ENCODE measurements at places on chromosomes 11 and 22.

GRCh38 chr22:23180893-23181720, 798 bp downstream of the BCR start:
- no peak for DNase-seq

DNA sequence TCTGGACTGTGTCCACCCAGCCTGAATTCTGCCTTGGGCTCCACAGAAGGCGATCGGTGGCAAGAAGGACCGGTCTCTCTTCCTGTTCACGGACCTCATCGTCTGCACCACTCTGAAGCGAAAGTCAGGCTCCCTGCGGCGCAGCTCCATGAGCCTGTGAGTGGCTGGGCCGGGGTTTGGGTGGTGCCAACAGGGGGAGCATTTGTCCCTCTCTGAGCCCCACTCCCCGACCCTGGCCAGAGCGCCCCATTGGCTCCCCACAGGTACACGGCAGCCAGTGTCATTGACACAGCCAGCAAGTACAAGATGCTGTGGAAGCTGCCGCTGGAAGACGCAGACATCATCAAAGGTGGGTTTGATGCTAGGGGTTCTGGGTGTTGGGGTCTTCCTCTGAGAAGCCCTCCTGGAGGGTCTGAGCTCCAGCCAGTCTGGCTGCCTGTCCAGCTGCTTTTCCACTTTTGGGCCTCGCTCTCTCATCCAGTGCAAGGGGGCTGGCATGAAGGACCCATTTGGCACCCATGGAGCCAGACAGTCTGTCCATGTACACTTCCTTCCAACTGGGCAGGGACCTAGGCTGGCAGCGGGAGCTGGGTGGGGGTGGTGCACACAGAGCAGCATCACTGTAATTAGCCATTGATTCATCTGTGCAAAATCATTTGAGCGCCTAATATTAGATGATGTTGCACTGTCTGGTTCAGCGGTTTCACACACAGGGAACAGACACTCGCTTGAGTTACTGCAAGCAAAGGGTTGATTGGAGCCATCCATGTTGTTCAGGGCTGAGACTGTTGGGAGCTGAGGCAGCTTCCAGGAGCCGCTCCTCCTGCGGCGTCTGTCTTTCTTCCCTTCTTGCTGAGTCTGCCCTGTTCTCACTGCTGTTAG, 19.0 kb upstream of the RELT start:
- no peak for DNase-seq

DNA sequence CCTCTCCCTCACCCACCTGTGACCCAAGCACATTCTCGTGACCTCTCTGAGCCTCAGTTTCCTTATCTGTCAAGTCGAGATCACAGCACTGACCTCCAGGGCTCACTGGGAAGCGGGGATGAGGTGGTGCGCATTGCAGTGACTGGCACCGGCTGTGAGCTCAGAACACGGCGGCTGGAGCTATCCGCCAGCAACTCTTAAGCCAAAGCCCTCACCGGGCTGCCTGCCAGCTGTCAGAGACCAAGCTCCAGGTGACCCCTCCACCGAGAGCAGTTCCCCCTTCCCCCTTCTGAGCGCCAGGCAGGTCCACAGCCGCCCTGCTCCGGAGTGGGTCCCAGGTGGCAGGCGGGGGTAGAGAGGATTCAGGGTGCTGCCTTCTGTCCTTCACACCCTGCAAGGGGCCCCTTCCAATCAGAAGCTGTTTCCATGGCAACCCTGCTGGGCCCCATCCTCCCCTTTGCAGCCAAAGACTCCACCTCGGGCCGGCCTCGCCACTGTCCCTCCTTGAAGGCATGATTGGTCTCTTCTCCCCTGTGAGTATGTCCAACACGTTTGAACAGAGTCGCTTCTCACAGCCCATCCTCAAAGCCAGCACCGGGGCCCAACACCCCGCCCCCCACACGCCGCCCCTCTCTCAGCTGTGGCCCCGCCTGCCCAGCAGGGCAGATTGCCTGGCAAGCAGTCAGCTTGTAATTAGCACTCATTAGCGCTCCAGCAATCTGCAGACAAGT, 98.7 kb downstream of the WNT7B start:
- DNase-seq: no peak

DNA sequence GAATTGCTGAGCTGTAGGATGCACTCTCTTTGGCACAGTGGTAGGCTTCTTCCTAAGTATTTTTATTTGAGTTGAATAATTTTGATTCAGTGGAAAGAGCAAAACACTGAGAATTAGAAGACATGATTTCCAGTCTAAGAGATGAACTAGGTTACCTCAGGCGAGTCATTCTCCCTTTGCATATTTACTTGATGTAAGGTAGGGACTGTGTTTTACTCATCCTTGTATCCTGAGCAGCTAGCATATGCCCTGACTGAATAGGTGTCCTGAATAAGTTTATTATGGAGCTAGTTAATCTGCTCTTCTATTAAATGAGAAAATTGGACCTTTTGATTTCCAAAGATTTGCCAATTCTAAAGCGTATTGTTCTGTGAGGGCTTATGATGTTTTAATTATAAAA, 50.7 kb downstream of the STIM1 start:
- DNase-seq: no peak

DNA sequence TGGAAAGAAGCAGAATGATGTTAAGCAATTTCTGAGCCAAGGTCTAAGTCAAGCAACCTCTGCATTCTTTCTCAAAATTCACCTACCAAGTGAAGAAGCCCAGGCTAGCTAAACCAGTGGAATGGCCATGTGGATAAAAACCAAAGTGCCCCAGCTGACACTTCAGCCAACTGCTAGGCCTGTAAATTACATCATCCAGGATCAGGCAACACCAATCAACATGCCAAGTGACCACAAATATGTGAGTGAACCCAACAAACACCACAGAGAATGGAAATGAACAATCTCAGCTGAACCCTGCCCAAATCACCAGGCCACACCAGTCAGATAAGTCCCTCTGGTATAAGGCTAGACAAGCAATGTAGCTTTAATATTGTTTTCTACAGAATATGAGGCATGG, 25.1 kb upstream of the FJX1 start:
- DNase-seq: no peak

GRCh38 chr11:34819740-34820482, 96.3 kb downstream of the APIP start:
- DNase-seq: no peak

DNA sequence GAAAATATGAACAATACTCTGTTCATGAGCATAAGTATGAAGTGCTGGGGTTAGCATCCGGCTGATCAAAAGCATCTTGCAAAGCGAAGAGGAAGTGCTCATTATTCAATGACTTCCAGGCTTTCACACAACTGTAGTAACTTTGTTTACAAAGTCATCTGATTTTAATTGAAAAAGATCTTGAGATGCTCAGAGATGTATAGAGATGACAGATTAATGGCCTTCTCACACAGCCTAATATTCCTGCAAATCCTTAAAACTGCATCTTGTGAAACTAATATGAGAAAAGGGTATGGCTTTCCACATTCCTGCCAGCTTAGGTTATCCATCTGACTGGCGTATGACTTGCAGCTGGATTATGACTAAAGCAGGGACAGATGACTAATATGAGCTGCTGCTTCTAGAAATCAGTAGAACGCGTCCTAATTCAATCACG, 125.4 kb downstream of the CASP12 start:
- no peak for DNase-seq

- no peak for DNase-seq
Measured at GRCh38 chr11:60334005-60334620, 7.1 kb downstream of the MS4A6E start.

DNA sequence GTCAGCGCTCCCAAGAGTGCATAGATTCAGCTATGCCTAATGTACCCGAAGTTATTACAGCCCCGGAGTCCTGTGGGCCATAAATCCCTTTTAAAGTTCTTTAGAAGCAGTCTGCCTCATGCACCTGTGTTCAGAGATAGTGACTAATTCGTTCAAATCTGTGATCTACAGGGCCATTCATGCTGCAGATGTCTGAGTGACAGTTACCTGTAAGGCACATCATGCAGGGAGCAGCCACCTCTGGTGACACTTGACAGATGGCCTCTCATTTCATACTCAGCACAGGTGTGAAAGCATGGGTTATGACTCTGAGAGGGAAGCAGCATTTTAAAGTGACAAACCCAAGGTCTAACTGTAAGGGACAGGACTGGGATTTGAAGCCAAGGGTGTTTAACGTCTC, 2.4 kb upstream of the E2F8 start:
- no peak for DNase-seq

DNA sequence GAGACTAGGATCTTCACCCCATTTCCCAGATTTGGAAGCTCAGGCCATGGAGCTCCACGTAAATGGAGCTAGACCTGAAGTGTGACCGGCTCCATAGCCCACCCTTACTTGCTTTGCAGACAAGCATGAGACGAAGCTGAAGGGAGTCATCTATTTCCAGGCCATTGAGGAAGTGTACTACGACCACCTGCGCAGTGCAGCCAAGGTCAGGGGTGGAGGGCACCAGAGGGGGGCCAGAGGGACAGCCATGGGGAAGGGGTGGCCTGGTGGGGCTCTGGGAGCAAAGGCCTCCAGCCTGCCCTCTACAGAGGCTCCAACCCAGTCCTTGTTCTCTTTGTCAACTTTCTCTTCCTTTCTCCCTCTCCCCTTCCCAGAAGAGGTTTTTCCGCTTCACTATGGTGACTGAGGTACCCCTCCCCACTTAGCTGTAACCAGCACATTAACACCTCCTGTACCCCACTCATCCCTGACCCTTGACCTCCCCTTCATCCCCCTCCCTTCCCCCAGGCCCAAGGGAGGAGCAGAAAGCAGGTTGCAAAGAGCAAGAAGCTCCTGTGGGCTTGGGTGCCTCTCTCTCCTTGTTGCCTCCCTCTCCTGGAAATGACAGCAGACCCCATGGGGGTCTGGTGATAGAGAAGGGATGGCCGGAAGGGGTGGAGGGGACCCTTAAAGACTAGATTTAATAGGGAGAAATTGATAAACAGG, 23.8 kb downstream of the TREH start:
- DNase-seq: no peak

DNA sequence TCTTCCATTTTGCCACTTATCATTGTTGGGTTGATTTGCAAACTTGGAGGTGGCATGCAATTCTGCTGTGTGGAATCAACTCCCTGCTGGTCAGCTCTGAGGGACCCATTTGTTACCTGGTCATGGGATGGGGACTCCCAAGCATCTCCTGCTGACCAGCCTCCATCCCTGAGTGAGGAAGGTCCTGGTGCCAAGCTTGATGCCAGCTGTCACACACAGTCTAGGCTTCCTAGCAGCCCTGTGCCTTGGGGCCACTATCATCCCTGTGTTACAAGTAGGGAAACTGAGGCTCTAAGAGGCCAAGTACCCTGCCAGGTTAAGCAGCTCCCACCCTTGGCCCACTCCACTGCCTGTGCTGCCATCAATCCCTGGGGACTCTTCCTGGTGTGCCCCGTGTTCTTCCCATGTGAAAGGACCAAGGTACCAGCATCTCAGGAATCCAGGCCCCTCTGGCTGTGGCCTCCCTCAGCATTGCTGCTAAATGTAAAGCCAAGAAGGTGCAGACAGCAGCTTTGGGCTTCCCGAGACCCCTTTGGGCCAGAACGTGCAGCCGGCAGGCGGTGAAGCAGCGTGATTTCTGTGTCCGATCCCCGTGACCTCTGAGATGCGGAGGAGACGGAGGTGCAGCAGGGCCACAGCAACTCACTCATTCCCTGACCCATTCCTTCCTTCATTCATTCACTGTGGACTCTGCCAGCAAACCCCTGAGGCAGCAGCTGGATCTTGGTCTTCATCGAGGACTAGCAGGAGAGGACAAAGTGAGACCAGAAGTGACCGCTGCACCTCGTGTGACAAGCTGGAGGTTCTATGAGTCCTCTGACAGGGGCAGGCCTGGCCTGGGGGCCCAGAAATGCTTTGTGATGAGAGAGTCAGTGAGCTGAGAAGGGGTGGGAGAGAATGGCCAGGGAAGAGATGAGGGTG, 49.7 kb downstream of the MYEOV start:
- no peak for DNase-seq
